ENCODE measurements at places on chromosomes 7 and 10. TPM values are rescaled to one million over a fixed set of nuclear protein-coding genes. Genes with fewer than 3 reads are reported as not detected.

Gene SPAM1
- not detected for total RNA-seq

Gene ADAM12
- total RNA-seq = 40.8 TPM

Gene ARHGEF35
- total RNA-seq = 2.1 TPM

Gene CCM2
- total RNA-seq = 56.0 TPM

Gene FBXO24
- 1.4 TPM for total RNA-seq

Gene CALHM1
- total RNA-seq = not detected

Gene ZNF277
- total RNA-seq = 52.2 TPM

Gene NCF1
- not detected for total RNA-seq

Gene TMEM140
- 6.2 TPM for total RNA-seq

Gene ERVW-1
- not detected for total RNA-seq

Gene WBP1L
- 39.2 TPM for total RNA-seq

Gene LRRC18
- total RNA-seq = not detected

Gene MOGAT3
- total RNA-seq = not detected

Gene LIPK
- total RNA-seq = not detected

All from uterine smooth muscle cell (primary cell).